Endothelial cell (in vitro differentiated cells): ENCODE measurements at places on chromosomes 1 and 21.

DNA sequence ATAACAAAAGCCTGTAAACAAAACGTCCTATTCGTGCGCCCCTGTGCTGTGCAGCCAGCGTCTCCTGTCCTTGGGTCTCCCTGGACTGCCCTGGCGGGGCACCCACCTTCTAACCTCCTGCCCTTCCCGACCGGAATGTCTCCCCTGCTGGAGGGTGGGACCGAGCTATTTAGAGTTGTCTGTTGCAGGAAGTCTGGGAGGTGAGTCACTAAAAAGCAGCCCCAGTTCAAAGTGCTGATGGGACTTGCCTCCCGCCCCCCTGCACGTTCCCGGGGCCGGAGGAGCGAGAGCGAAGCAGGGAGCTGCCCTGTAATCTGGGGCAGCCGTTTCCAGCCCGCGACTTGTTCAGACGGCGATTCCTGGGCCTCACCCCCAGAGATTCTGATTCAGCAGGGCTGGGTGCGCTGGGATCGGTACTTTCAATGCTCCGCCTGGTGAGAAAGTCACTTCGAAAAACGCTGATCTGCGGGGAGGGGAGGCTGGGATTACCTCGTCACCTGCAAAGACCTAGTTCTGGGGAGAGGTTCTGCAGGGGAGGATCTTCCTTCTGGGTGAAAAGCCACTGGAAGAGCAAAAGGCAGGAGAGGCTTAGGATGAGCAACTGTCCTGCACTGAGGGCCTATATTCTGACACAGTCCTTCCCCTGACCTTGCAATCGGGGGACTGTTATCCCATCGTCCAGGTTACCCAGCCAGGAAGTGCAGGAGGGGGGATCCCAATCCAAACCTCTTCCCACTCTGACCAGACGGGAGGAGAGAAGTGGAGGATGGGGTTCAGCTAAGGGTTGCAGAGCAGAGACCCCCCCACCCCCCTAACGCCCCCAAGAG is 1.2 kb upstream of the DHRS3 start:
- DNase-seq: peak; percentile 39

DNA sequence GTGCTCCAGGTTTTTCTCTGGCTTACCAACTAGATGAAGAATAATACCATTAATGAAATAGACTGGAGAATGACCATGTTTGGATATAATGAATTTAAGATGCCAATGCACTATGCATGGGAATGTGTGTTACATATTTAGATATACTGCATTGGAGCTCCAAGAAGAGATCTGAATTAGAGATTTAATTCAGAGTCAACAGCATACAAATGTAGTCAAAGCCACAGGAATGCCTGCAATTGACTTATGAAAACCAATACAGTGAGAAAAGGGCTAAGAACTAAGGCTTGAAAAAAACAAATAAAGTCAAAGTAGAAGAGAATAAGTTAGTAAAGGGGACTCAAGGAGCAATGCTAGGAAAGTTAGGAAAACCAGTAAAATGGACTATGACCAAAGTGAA is 59.1 kb downstream of the USP24 start:
- no peak for DNase-seq

GRCh38 chr1:55670331-55671082 is 455.3 kb upstream of the USP24 start:
- no peak for DNase-seq

GRCh38 chr1:170661646-170662411 is 2.1 kb upstream of the PRRX1 start:
- no peak for DNase-seq

DNA sequence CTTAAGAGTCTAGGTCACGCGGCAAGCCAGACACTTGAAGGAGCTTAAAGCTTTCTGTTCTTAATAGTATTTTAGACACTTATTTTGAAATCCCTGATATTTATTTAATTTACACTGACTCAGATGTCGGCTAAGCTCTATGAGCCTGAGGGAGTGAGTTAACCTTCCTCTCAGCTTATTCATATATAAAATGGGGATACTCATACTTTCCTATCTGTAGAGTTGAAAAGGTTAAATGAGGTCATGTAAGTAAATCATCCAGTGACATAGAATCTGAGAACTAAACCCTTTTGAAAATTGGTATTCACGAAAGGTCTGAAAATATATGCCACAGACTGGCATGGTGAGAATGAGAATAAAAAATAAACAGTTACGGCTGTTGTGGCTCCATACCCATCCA is 1.4 kb upstream of the GPR161 start:
- no peak for DNase-seq

DNA sequence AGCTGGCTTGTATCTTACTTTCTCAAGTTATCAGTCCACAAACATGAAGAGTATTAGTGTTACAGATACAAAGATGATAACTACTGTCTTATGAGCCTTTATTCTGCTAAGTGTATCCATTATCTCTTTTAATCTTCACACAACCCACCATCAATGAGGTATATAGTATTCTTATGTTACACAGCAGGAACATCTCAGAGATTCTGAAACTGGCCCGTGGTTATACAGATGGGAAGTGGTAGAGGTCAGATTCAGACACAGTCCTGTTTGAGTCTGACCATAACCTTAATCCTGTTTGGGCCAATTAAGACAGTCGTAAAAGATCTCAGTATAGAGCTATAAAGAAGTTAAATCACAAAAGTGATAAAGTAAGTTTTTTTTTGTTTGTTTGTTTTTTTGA is 5.1 kb upstream of the TMEM269 start:
- DNase-seq: no peak

- no peak for DNase-seq
Observed at GRCh38 chr1:241738284-241739078, 86.4 kb downstream of the WDR64 start.

DNA sequence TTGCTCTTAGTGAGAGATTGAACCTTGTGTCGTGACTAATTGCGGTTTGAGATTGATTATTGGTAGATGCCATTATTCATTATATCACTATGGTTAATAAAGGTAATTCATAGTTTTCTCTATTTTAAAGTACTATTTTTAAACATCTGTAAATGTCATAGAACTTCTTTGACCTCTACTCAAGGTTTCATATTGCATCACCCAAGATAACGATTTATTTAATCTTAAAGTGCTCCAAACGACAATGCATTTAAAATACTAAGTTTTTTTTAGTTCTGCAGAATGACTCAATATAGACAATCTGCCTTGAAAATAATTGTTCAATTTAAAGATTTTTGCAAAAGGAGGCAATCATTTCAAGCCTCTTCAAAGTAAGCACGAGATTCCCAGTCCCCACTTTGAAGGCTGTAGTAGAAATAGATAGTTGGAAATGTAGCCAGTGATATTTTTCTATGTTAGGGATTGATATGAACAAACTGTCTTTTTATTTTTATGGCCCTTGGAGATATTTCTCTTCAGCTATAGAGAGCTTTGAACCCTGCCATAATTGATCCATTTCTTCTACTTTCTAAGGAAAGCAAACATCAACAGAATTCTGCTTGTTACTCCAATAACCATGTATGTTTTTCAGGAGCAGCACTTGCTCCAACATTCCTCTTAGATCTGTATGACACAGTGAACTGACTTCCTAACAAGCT is 114.2 kb upstream of the PALMD start:
- no peak for DNase-seq

DNA sequence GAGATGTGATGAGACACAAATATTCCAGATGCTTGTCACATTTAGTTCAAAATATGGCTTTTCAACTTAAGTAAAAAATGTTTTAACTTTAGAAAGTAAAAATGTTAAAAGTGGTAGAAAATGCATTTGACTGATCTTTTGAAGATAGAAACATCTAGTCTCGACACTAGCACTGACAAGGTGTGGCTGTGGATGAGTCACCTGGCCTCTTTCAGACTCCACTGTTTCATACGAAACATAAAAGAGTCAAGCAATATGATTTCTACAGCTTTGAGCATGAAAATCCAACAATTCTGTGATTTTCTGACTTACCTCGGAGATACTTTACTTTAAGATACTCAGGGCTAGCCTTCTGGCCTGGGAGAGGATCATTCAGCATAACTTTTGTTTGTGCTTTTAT is 47.7 kb downstream of the TTC13 start:
- no peak for DNase-seq

DNA sequence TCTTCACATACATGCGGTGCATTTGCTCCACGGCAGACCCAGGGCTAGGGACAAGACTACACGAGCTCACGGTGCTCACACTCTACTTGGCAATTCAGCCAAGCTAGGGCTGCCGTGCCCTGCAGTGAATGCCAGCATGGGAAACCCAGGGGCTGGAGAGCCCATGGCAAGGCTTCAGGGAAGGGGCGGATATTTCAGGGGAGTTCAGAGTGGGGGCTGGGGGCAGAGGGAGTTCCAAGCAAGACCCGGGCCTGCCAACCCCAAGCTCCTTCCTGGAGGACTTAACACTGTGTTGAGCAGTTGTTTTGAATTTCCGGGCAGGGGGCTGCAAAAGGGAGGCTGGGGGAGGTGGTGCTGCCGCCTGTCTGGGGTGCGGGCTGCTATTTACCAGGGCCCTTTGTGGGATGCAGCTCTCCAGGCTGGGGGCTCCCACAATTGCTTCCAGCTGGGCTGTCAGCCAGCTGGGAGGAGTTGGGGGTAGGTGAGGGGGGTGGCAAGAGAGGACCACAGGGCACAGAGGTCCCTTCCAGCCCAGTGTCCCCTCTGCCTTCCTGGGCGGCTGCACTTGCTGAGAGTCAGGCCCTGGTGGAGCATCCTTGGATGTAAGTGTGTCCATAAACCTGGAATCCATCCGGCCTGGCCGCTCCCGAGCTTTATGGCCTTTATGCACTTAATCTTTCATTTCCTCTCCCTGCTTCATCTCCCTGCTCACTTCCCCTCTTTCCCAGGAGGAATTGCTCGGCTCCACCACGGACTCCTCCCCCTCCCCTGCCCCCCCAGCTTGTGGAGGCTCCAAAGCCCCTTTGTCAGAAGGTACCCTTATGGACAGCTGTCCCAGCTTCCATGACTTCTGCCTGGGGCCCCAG is 55.8 kb upstream of the SSBP3 start:
- no peak for DNase-seq

DNA sequence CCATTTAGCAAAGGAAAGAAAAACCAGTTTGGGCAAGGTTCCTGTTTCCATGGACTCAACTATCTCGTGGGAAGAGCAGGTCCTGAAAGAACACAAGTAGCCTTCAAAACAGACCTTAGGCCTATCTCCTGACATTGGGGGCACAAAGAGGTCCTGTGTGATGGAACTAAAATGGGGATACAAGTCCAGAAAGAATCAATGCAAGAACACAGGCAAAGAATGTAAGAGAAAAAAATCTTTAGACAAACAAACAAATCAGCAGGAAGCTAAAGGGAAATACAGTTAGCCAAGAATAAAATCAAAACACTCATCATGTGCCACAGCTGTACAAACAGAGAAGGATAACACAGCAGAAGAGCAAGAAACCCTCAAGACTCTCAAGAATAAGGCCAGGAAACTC is 28.2 kb downstream of the SLC30A10 start:
- DNase-seq: no peak

GRCh38 chr1:84436876-84437655 is 38.8 kb downstream of the DNASE2B start:
- DNase-seq: no peak

DNA sequence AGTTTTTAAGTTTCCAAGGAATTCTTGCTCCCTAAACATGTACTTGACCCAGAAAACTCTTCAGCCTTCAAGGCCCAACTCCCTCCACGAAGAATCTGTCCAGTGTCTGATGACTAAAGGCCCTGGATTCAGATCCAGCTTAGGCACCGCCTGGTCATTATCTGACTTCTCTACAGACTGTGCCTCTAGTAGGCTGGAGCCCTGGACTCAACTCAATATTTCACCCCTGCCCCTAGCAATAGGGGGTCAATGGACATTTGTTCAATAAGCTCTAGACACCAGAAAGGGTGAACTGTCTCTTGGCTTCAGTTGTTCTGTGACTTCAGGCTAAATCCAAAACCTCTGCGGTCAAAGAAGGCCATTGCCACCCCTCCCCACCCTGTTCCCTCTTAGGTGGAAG is 34.5 kb downstream of the NUAK2 start:
- no peak for DNase-seq

- no peak for DNase-seq
Observed at GRCh38 chr21:34644825-34645224, 24.0 kb upstream of the CLIC6 start.

- no peak for DNase-seq
Observed at GRCh38 chr21:44090325-44090724, 16.9 kb upstream of the PWP2 start.

DNA sequence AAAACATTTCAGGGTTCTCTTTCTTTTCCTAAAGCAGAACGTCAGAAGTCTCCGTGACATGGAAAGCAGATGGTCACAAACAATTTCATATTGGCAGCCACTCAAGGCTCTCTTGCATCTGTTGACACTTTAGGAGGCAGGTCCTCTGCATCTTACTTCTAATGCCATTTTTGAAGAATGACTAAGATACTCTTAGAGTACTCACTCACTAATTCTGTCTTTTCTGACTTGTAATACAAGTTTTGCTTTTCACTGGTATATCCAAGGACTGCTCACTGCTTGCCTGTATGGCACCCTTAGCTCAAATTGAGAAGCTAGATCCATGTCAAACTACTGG is 68.3 kb downstream of the PRRX1 start:
- no peak for DNase-seq
